T follicular helper cell (primary cell): ENCODE measurements at places on chromosomes 4 and X.
A peak's percentile ranks its signal among the peaks of the same experiment; 100 is the strongest.

DNA sequence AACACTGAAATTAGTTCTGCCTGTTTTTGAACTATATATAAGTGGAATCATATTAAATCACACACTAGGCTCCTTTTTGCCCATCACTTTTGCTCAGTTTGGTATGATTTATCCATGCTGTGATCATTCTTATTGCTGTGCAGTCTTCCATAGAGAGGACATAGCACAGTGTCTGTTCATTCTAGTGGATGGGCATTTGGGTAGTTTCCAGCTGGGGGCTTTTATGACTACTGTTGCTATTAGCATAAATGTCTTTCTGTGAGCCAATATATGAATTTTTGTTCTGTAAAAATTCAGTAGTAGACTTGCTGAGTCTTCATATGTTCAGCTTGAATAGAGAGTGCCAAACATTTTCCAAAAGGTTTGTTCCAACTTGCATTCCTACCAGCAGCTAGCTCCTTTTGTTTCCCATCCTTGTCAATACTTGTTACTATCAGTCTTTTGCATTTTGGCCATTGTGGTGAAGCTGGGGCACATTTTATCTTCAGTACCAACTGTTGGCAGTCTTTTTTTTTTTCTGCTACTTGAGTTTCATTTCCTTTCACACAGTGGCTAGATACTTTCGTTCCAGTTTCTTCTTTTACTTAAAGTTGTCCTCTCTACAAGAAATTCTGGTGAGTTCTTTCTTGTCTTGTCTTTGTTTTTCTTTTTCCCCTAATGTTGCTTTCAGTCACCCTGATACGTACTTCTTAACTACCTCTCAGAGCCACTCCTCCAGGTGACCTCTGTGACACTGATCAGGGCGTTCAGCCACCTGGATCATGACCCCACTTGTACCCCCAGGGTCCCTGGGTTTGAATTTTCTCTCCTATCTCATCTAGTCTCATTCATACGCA lies 87.0 kb downstream of the ANXA3 start:
- DNase-seq, result no peak

GRCh38 chr4:35912174-35912573 lies 332.1 kb downstream of the ARAP2 start:
- no peak for DNase-seq

- no peak for DNase-seq
These were observed 44.1 kb upstream of the SH3RF1 start for GRCh38 chr4:169314906-169315305.

GRCh38 chr4:127781300-127782024 lies 660 bp upstream of the HSPA4L start:
- DNase-seq, result no peak

GRCh38 chr4:138967313-138967712 lies 48.3 kb upstream of the NOCT start:
- no peak for DNase-seq

- DNase-seq, result peak; percentile 63
These were observed 288.5 kb upstream of the ZCCHC13 start for GRCh38 chrX:74015379-74016019.

DNA sequence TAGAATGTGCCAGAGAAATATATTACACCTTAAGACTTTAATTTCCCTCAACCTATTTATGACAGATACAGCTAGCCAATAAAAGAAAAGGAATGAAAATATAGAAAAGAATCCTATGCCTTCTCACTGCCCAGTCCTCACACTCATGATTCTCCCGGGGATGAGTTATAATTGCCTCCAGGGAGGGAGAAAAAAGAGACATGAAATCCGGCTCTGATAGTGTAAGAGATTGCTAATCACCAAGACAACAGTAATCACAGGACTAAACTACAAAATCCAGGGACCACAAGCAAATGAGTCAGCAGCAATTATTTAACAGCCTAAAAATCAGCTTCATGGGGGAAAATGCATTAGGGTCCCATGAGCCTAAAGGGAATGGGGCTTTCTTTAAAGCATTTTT lies 95.9 kb upstream of the DUSP21 start:
- no peak for DNase-seq
